NCI-H187 (cell line): ENCODE measurements at places on chromosomes 2 and 18.

DNA sequence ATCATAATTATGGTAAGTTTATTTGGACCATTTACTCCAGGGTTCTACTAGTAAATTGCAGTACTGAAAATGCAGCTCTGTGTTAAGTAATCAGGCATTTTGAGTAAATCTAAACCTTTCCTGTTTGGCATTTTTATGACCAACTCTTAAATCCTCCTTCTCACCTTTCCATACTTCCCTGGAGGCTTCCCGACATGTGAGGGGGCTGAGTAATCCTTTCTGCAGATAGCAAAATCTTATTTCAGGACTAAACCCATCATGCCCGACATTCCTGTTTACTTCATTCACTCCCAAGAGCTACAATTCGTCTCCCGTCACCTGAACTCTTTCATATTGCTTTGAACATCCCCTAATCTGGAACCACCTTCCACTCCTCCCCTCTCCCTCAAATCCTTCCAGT lies 296.6 kb downstream of the IKZF2 start:
- no peak for DNase-seq

- DNase-seq, result no peak
Observed at GRCh38 chr2:170883683-170884082, 45.4 kb upstream of the GORASP2 start.

- DNase-seq, result no peak
Observed at GRCh38 chr18:9516437-9517064, 41.2 kb downstream of the RALBP1 start.

DNA sequence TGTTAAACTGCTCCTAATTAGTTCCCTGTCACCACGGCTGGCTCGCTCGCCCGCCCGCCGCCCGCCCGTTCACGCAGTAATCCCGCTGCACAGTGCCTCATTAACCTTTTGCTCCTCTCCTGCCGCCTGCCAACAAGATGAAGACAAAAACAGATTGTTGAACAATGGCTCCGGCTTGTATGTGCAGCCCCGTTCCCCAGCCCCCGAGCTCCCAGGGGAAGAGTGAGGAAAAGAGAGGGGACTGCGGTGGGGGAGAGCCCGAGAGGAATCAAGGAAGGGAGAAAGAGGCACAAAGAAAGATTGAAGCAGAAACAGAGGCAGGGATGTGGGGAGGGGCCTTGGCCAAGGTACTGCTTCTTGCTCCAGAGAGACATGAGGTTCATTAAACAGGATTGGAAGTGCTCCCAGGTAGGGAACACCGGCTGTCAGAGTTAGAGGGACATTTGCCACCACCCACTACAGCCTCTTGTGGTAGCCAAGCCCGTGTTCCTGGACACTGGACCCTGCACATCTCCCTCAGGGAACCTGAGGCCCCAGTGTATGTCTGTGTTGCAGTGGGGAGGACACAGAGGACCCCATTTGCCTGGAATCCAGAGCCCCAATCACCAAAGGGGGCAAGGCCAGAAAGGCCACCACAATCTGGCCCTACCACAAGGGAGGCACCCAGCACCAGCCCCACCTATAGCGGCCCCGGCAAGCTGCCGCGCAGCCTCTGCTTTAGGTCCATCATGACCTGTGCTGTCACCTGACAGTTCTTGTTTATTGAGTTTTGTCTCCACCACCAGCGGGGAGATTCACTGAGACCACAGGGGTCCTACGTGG lies 38.1 kb downstream of the EMX1 start:
- no peak for DNase-seq

GRCh38 chr2:102042196-102043081 lies 50.7 kb downstream of the IL1R2 start:
- no peak for DNase-seq

DNA sequence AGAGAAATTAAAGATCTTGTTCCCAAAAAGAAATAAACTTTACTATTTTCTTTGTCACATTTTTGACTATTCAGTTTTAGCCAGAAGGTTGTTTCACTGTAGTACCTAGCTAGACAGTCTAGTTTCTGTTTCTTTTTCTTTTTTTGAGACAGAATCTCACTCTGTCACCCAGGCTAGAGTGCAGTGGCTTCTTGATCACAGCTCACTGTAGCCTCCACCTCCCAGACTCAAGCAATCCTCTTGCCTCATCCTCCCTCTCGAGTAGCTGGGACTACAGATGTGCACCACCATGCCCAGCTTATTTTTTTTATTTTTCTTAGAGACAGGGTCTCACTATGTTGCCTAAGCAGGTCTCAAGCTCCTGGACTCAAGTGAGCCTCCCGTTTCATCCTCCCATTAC lies 2.2 kb downstream of the RBM45 start:
- DNase-seq, result no peak

DNA sequence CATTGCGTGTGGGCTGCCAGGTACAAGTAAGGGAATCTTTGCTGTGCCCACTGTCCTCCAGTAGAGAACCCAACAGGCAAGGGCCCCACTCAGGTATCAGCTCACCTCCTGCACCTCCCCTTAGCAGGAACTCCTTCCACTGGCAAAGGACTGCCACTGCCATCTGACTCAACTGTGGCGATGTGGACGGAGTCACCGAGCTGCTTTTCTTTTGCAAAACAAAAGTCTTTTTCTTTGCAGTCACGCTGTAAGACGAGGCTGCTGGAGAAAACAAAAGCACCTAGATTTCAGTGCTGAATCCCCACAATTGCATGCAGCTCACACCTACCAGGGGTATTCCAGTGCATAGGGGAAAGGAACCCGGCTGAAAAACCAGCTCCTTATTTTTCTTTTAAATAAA lies 7.9 kb downstream of the MTERF4 start:
- DNase-seq, result no peak

DNA sequence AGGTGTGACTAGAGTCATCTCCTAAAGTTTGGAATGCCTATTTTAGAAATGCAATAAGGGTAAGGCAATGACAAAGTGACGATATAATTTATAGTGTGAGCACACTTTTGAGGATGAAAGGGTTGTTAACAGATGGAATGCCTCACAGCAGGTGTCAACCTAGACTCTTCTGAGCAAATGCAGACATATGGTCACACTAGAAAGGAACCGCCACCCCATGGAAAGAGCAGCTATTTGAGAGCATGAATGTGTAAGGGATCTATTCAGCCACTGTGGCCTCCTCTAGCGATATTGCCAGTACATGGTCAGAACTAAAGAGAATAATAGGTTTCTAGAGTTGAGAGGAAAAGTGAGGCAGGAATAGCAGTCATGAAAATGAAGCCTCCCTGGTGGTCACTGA lies 18.5 kb downstream of the DSG2 start:
- no peak for DNase-seq

GRCh38 chr2:100418406-100418962 lies 1.0 kb upstream of the CHST10 start:
- DNase-seq, result no peak

GRCh38 chr2:205852457-205852856 lies 170.2 kb downstream of the NRP2 start:
- DNase-seq, result no peak

DNA sequence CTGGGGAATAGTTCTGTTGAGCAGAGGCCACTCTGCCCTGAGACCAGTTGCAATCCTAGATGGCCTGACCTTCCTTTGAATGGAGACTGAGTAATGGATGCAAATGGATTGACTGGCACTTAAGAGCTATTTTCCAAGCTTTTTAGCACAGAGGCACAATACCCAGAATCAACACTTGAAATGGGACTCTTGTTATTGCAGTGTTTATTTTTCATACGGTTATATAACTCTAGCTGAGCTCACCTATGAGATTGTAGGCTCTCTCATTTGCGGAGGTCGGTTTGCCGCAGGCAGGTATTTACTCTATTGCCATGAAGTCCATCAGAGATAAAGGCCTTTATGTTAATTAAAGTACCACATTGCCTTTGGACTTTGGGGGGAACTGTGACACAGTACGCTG lies 422.3 kb upstream of the CELF4 start:
- peak; percentile 57 for DNase-seq

DNA sequence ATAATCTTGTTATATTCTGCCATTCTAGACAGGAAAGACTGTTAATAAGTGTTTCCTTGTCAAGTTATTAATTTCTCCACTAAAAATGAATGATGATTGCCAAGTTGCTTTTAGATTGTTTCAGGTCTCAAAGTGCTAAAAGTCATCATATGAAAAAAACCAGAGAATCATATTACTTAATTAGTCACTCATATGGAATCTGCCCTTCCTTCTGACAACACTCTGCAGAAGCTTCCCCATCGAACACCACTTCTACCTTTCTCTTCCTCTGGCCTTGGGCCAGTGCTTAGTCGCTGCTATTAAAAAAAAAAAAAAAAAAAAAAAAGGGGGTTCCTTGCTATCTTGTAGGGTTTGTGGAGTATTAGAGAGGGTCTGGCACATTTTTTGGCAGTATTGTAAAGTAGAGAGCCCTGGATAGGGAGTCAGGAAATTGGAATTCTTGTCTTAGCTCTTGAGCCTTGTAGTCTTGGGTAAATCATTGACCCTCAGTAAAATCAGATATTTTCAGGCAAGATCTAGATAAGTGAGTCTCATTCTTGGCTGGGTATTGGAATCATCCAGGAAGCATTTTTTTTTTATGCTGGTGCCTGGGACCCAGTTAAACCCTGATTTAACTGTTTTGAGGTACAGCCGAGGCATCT lies 141.7 kb upstream of the CCDC68 start:
- DNase-seq, result no peak

- no peak for DNase-seq
Observed at GRCh38 chr2:3222636-3223035, 155.0 kb downstream of the EIPR1 start.

DNA sequence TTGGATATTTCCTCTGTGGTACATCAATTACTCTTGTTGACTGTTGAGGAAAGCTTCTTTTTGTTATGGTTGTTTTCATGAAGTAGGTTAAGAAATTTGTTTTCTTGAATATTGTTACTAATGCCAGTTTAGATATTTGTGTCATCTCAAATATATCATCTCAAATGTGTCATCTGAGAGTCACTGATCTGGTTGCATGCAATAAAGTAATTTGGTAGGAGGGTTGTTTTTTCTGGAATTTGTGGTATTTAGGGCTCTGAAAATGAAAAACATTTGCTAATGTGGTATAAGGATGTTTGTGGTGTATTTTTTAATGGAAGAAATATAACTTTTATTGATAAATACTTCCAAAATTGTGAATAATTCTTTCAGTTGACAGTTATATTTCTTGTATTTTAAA lies 117.7 kb downstream of the GREB1L start:
- DNase-seq, result no peak

DNA sequence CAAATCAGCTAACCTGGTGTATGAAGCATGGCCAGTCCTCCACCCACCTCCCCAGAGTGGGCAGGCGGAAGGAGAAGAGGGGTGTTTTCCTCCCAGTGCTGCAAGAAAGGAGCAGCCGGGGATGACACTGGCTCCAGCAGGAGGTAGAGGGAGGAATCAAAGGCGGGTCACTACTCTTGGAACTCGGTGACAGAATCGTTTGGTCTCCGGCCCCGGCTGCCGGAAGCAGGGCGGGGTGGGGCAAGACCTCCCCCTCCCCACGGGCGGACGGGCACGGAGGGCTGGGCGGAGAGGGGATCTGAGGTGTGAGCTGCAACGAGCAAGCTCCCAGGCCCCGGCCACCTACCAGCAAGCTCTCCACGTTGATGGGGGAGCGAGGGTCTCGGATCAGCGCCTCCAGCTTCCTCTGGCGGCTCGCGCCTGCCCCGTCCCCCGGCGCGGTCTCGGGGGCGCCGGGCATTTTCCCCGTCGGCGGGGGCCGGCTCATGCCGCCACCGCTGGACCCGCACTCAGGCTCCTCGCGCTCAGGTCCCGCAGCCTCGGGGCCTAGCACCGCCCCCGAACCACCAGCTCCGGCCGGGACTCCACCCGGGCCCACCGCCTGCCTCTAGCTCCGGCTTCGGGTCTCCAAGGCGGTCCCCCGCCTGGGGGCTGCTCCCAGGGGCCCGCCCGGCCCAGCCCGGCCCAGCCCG lies 640 bp downstream of the ROCK2 start:
- DNase-seq, result peak; percentile 67

GRCh38 chr2:5360081-5360480 lies 332.1 kb upstream of the SOX11 start:
- no peak for DNase-seq

GRCh38 chr2:188495969-188496431 lies 204.3 kb downstream of the GULP1 start:
- DNase-seq, result no peak

- no peak for DNase-seq
Observed at GRCh38 chr2:5479265-5479928, 212.8 kb upstream of the SOX11 start.

DNA sequence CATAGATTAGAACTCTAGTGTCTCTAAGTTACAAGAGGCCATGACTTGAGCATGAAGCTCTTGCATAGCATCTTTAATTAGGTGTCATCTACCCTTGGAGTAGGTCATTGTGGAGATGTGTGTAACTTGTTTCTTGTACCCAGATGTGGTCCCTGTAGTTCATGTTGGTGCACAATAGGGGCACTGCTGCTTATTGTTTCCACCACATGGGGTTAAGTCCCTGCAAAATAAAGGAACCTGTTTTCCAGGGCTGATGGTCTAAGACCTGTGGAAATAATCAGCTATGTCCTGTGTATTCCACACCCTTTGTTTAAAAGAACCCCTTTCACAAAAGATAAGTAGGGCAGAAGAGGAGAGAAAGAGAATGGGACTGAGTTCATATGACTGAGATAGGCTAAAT lies 28.6 kb downstream of the ASXL3 start:
- DNase-seq, result no peak

DNA sequence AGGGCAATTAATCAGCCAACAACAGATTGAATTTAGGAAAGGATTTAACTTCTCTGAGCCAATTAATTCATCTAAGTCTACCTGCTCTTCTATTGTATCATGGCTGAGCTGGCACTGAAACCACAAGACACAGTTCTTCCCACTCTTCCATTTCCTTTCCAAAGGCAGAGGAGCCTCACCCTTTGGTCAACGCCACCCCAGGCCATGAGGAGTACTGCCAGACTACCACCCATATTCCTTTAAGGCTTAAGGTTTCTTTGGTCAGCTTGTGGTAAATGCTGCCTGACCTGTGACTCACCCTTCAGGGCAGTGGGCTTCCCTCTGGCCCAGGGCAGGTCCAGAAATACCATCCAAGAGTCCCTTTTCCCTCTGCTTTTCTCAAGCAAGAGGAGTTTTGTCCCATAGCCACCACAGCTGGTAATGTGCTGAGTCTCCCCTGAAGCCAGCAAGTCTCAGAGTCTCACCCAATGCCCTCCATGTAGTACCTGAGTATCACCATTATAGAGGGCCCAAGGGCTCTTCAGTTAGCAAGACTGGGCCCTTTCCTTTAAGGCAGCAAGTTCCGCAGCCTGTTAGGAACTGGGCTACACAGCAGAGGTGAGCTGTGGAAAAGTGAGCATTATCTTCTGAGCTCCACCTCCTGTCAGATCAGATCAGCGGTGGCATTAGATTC lies 900.5 kb upstream of the CRIM1 start:
- no peak for DNase-seq
